ENCODE measurements at places on chromosomes 7 and 10.

DNA sequence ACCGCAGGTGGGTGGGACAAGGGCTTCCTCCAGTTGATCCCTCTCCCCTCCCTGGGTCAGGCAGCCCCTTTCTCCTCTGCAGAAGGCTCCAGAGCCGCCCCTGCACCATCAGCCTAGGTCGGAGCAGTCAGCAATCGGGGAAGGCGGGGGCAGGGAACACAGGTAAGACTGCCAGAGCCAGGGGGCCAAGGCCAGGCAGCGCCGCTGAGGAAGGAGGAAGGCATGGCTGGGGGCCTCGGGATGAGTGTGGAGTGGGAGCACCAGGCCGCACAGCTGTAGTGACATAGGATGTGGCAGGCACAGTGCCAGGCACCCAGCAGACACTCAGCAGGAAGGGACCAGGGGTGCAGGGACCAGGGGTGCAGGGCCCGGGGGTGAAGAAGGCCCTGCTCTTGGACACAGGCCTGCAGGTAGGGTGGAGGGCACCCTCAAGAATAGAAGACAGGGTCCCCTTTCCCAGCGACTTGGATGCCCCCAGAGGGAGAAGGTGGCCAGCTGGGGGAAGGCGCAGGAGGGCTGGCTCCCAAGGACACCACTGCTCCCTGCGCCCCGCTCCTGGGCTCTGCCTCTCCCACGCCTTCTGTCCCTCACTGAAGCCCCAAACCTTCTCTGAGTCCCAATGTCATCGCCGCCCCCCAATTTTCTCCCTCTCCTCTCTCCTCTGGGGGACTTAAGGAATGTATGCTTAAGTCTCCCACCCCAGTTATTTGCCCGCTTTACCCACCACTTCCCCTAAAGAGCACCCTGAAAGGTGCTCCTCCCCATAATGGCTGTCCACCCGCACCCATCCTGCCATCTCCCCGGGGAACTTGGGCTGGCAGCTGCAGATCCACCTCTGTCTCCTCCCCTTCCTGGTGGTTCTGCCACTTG lies 38.5 kb downstream of the CAMK2B start:
- peak; percentile 60 for DNase-seq

DNA sequence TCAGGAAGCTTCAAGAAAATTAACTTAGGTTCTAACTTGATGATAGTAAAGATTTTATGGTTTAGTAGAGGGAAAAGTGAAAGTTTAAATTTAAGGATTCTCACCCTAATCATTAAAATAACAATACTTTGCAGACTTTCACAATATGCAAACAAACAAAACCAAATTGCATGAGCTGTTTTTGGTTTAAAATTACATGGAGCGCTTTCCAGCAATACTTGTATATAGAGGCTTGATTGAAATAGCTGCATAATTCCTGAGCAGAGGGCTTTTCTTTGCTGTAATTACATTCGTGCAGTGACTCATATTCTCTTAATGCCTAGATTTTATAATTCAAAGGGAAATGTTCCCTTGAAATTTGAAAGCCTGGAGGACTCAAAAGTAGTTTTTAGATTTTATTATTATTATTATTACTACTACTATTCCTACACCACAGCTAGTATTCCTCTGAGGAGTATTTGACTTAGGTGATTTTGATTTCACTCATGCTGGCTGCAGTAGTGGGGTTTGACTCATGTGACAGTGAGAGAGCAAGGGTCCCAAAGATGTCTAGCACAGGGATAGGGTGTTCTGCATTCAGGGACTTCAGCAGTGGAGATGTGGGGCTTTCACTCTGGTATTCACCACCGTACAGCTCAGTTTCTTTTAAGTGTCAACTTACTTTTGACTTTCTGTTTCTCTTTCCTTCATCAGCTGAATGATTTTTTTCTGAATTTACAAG lies 138.1 kb downstream of the ADAM22 start:
- no peak for DNase-seq

DNA sequence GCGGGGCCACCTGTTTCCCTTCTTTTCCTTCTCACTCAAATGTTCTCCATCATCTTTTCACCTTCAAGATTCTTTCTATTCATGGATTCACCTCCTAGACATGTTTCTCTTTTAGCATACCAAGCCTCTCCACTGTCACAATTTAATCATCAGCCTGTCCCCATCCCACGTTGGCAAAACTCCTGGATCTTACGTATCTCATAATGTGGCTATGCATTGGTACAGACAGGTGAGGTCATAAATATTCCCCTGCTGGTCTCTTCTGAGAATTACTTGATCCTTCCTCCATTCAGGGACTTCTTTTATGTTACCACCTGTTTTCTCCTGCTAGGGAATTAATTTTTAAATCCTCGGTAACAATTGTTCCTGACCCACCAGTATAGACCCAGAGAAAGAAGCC lies 262.6 kb upstream of the NEBL start:
- DNase-seq = no peak

DNA sequence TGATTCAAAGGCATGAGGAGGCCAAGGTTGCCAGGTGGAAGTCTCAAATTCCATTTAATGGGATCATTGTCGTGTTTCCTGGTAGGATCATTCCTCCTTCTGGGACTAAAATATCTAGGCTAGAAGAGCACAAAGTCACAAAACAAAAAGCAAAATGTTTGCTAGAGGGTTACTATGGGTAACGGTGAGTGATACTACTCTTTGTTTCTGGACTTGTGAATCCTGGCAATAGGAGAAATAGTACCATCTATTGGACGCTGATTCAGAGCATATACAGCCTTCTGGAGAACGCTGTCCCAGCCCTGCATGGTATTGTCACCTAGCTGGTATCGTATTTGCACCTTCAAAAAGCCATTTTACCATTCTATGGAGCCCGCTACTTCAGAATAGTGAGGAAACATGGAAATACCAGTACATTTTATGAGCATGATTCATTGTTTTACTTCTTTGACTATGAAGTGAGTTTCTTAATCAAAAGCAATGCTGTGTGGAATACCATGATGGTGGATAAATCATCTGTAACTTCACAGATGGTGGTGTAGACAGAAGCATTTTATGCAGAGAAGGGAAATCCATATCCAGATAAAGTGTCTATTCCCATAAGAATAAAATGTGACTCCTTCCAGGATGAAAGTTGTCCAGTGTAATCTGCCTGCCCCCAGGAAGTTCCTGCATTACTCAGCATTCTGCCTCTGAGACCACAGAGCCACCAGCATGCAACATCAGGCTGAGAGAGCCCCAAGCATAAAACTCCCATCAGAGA lies 361.0 kb downstream of the ETV1 start:
- DNase-seq = no peak

DNA sequence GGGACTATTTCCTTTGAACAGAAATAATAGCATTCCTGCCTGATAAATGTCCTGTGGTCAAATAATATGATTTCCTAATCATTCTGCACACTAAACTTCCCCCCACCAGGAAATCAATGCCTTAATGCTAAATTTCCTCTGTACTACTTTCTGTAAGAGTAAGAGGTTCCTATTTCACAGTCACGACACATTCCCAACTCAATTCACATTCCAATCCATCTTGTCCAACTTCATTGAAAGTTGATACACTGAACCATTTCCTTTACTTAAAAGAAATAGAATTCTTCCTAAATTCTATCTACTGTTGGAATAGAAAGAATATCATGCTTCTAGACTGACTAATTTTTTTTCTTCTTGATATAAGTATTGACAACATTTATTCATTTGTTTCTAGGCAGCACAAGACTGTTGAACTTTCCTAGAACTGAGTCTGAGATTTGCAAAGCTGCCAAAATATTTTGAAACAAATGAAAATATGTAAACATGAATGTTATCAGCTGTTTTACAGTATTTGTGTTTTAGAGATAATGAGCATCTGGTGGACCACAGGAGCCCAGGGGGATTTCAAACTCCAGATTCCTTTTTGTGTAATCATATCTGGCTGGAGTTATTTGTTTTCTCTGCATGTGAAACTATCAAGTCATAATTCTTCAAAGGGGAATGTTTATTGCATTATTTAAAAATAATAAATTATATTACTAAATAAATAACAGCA lies 121.5 kb downstream of the TPST1 start:
- DNase-seq = no peak

DNA sequence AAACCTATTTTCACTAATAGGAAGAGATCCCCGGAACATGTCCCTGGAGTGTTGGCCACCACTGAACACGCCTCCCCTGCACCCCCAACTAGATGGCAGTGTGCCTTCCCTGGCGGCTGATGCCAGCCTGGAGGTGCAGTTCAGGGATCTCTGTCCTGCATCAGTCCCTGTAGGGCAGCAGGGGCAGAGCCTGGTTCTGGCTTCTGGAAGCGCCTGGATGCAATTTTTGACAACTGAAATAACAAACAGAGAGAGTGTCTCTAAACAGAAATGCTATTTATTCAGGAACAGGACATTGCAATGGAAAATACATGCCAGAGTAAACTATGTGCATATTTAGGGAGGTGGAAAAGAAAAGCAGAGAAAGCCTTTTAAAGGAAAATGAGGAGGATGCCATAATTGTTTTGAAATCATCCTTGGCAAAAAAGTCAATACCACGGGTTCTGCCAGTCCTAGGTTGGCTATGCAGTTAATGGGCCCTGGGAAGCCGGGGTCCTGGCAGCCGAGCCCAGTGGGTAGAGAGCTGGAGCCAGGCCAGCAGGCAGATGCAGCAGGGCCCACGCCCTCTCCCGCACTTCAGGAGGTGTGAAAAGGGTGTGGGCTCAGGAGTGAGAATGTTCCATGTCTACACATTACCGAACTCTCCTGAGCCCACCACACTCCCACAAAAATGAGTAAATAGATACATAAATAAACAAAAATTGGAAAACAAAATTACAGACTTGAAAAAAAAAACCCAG lies 18.5 kb downstream of the ANTXRL start:
- DNase-seq = no peak

GRCh38 chr10:64271983-64272382 lies 750.8 kb downstream of the REEP3 start:
- DNase-seq = no peak

- DNase-seq = no peak
Observed at GRCh38 chr7:151035026-151035717, 6.9 kb downstream of the ABCB8 start.

DNA sequence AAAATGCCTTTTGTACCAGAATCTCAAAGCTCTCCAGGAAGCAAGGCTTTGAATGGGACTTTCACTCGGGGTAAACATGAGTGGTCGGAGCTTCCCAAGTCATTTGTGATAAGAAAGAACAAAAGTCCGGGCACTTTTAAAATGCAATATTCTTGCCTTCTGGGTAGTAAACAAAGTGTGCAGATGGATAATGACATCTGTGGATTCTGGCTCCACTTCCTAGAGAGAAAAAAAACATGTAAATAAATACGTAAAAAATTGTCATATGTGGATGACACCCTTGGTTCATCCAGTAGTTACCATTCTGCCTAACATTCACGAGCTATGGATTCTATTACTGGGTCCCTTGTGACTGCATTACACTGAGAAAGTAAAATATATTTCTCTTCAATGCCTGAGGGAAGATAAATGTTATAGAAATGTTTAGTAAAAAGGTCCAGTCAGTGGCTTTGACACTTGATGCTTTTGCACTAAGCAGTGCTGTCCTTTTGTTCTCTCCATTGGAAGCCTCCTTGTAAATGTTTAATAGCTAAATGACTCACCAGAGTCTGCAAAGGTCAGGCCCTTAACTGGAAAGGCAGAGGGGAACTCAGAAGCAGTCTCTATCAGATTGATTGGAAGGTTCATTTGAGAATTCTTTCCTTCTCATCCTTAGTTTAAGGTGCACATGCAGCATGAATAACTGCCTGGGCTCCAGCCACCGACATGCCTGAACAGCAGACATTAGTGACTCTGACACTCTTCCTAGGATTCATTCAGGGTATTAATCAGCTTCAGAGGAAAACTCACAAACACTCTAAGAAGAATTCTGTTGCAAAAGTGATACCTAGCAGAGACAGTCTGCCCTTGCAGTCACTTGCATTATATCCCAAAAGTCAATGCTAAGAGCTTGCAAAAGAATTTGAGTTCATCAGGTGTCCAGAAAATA lies 11.7 kb upstream of the EDRF1 start:
- no peak for DNase-seq

DNA sequence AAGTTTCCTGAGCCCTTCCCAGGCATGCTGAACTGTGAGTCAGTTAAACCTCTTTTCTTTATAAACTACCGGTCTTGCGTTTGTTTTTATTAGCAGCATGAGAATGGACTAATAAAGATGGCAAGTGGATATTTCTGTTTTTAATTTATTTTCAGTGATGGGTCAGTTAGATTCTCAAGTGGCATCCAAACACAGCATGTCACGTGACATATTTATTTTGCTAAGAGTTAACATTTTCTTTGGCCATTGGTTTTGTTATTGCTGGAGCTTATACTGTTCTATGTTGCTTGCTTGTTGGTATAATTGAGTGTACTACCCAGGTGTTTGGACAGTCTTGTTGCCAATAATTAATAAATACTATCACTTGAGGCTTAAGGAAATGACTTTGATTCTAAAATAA lies 181.7 kb upstream of the MALRD1 start:
- DNase-seq = no peak

- DNase-seq = peak; percentile 20
Observed at GRCh38 chr10:125201108-125201524, 40.8 kb upstream of the CTBP2 start.

DNA sequence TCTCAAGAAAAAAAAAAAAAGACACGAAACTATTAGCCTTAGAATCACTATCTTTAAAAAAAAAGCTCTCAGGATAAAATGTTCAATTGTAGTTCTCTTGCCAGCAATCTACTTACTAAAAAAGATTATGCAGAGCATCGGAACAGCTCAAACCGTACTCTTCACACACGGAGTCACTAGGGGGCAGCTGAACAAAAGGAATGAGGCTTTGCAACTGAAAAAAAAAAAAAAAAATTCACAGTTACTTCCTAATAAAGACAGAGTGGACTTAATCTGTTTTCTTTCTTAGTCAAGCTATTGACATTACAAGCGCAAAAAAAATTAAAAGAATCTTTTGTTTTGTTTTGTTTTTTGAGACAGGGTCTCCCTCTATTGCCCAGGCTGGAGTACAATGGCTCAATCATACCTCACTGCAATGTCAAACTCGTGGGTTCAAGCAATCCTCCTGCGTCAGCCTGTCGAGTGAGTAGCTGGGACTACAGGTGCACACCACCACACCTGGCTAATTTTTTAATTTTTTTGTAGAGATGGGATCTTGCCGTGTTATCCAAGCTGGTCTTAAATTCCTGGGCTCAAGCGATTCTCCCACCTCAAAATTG lies 11.5 kb downstream of the PMS2 start:
- DNase-seq = no peak

DNA sequence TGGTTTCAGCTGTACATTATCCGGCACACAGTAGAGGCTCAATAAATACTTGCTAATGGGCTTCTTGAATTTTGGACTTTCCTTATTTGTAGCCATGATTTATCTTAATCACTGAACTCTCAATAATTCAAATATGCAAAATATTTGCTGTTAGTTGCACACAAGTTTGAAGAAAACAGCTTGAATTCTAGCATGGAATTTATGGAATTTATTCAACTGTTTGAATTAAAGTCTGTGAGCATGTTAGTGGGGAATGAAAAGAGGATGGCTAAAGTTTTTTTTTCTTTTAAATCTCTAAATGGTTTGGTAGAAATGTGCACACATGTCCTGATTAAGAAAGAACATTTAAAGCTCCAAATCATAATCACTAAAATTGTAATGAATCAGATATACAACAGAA lies 42.5 kb downstream of the SIRT1 start:
- no peak for DNase-seq

Data from upper lobe of right lung (tissue), 1 donor.